T-helper 9 cell (primary cell): ENCODE measurements at places on chromosomes 5 and 9.

- no peak for DNase-seq
Measured at GRCh38 chr5:143442385-143442784, 38.9 kb upstream of the NR3C1 start.

DNA sequence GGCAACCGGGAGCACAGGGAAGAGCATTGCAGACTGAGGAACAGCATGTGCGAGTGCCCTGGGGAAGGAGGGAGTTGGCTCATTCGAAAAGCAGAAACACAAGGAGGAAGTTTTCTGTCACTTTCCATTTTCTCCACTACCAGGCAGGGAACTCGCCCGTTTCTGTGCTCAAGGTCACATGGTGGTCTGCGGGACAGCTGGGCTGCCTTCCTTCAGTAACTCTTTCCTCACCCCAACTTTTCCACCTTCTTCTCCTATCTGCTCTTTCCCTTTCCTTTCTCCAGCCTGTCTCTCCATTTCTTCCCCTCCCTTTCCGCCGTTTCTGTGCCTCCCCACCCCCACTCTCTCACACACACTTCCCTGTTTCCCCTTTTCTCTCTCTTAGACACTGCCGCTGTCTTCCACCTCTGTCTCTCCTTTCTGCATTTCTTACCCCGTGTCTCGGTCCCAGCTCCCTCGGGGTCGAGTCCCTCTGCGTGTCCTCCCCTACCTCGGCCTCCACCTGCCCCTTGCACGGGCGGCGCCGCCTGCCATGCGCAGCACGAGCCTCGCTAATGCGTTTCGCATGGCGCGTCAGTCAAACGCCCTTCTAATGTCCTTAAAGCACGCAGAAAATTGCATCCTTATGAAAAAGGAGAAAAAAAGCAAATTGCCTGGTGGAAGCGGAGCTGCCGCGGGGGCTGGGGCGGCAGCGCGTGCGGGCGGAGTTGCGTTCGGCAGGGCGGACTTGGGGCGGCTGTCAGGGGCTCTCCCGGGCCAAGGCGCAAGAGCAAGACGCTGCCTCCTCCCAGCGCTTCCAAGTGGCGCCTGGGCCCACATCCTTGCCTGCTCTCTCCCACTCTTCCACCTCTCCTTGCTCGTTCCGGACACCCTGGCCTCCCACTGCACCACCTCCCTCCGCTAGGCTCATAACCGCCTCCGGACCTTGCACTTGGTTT is 9.5 kb downstream of the BARX1 start:
- no peak for DNase-seq

- DNase-seq, result no peak
Measured at GRCh38 chr5:132112111-132112510, 38.5 kb downstream of the CSF2 start.

GRCh38 chr9:114467226-114467750 is 38.0 kb downstream of the WHRN start:
- no peak for DNase-seq

DNA sequence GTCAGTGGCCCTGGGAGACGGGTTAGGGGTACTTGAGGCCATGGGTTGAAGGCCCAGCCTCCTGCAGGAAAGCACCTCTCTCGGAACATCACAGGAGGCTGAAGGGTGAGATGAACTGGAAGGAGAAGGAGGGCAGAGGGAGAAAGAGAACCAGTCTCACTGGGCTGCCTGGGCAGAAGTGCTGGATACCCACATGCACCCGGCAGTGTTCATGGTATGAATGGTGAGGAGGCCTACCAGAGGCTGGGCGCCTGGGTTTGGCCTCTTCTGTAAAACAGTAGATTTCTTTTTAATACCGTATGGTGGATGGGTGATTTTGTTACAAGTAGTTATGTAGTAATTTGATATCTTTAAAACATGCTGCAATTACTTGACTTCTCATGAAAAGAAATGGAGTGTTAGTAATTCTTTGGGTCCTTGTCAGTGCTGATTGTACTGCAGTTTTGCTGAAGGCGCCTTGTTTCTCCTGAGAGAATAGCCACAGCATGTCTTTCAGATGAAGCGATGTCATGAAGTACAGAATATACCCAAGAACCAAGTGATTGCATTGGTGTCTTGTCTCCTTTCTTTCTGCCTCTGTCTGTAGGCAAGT is 258.6 kb downstream of the FANCC start:
- DNase-seq, result no peak

DNA sequence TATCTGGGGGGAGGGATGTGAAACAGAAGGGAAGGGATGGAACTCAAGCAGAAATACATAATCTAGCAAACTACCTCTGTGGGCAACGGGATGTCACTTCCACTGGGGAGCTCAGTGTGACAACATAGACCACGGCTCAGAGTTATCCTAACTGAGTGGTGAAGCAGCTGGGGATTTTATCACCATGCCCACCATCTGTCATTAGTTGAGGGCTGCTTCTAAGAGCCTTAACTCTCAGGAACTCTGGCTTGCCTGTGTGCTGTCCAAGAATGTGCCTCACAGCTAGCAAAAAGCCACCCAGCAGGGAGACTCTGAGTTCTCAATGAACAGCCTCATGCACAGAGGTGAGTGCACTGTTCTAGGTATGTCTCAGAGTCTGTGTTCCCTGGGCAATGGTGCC is 90.6 kb upstream of the CXCL14 start:
- DNase-seq, result no peak

- DNase-seq, result no peak
Measured at GRCh38 chr5:88889189-88890069, 6.4 kb upstream of the MEF2C start.

- DNase-seq, result no peak
Measured at GRCh38 chr9:114081441-114082016, 3.4 kb upstream of the AMBP start.

GRCh38 chr9:121753802-121754654 is 102.6 kb downstream of the DAB2IP start:
- DNase-seq, result no peak

DNA sequence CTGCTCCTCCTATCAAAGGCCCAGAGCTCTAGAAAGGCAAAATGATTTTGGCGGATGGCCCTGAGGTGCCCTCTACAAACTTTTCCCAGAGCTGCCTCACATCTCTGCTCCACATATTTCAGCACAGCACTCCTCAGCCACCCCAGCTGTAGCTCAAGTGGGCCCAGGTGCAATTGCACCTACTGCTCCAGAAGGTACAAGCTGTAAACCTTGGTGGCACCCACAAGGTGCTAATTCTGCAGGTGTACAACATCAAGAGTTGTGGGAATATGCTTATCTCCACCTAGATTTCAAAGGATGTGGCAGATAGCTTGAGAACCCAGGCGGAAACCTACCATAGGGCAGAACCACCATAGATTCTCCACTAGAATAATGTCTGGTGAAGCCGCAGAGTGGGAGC is 432.2 kb downstream of the TMEM232 start:
- no peak for DNase-seq

- no peak for DNase-seq
Measured at GRCh38 chr9:557601-558201, 283.8 kb upstream of the DMRT1 start.

- DNase-seq, result no peak
Measured at GRCh38 chr5:153937661-153938060, 101.0 kb downstream of the FAM114A2 start.

DNA sequence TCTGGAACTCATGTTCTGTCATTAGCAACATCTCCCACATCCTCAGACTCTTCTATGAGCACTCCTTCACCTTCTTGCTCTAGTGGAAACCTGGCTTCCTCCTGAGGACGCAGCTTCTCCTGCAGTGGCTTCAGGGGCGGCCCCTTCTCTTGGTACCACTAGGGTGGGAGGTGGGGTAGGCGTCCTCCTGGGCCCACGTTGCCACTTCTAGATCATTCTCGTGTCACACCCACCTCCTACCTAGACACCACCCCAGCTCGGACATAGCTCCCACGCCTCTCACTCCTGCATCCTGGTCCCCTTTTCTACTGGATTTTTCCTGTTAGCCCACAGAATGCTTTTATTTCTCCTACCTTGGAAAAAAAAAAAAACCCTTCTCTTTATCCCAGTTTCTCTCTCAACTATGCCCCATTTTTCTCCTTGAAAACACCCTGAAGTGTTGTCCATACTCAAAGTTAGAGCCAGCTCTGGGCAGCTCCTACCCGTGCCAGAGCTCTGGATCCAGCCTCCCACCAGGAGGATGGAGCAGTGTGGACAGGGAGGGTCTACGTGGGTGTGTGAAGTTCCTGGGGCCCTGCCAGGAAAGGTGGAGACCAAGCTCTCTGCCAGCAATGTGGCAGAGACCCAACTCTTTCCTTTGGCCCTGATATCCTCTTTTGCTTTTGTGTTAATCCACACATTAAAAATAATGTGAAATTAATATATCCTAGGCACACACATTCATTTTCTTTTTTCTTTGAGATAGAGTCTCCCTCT is 179.2 kb downstream of the HSPA4 start:
- no peak for DNase-seq

DNA sequence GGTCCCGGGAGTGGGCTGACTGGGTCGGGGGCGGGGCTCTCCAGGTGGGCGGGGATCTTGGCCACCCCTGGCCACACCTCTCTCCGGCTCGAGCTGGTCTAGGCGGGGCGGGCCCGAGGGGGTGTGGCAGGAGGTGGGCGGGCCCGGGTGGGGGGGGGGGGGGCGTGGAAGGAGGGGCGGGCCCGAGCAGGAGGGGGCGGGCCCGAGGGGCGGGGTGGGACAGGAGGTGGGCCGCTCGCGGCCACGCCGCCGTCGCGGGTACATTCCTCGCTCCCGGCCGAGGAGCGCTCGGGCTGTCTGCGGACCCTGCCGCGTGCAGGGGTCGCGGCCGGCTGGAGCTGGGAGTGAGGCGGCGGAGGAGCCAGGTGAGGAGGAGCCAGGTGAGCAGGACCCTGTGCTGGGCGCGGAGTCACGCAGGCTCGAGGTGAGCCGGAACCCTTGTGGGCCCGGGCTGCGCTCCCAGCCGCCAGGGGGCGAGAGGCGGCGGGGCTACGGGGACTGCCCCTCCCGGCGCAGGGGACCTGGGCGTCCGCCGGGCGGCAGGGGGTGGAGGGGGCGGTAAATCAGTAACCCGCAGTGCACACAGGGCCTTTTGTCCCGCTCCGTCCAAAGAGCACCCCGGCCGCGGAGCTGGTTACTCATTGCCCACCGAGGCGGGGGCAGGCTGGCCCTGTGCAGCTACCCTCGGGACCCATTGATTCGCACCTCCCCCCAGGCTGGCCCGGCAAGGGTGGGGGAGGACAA is at the start of gene FGFR4:
TSS of gene FGFR4 (plus strand) at position 262 of the 744 bp plus-strand sequence. CDS start 2,688 bp downstream, outside the sequence.
- DNase-seq, result peak; percentile 64

DNA sequence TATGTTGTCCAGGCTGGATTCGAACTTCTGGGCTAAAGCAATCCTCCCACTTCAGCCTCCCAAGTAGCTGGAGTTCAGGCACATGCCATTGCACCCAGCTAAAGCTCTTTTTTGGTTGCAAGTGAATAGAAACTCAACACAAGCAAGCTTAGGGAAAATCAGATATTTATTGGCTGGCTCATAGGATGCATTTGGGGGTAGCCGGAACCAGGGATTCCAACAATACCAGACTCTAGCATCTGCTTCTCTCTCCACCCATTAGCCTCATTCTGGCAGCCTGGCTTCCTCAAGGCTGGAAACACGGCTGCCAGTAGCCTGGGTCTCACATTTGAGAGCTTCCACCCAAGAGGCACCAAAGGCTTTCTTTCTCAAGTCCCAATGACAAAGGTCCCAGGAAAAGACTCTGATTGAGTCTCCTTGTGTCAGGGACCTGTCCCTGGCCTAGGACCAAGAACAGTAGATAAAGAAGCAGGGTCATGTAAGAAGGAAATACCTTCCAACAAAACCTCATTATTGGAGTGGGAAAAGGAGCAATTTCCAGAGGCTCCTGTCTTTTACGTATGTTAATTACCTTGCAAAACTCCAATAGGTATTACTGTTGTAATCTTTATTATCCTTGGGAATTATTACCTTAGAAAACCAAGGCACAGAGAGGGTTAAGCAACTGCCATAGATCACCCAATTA is 23.0 kb upstream of the B4GALT1 start:
- DNase-seq, result no peak

DNA sequence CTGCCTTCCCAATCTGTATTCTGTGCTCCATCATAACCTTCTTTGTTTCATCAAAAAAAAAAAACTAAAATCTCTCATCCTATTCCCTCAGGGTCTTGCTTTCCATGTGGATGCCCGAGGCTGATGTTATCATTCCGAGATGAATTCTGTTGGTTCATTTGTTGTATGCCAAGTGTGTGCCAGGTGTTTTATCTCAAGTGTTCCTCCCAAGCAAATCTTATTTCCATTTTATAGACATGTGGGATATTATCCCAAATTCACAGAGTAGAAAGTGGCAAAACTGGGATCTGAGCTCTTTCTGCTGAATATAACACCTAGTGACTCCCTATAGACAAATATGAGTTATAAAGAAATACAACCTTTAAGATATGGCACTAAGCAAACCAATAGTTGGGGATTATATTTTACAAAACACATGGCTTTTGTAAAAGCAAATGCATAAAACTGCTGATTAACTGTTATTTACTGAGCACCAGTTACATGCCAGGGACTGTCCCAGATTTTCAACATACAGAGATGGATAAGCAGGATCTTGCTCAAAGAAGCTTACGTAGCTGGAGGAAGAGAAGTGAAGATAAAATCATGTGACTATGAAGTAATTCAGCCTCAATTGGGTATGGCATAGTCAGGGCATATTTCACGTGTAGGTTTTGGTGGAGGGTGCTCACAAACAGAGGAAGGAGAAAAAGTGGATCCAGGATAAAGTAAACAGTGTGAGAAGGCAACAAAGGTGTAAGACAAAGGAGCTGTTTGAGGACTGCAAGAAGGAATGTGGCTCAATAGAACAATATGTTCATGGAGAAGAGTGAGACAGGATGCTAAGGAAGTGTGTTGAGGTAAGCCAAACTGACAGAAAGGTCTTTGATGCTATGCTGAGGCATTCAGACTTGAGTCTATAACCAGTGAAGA is 143.3 kb upstream of the ADAMTSL1 start:
- DNase-seq, result no peak

DNA sequence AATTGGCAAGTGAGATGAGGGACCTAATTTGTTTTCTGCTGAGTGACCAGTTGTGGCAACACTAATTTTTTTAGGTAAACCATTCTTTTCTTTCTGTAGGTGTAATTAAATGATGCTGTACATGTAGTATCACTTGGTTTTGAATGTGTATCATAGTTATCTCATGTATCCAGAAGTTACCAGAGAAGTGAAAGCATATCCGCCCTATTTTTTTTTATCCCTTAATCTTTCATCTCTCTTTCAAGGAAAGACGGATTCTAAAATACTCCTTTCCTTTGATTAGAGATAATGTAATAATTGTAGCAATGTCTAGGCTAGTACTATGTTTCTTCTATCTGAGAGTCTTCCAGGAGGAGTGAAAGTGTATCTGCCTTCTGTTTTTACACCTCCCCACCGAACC is 7.1 kb downstream of the KDM3B start:
- DNase-seq, result no peak

GRCh38 chr5:99025298-99026045 is 96.7 kb upstream of the CHD1 start:
- no peak for DNase-seq

DNA sequence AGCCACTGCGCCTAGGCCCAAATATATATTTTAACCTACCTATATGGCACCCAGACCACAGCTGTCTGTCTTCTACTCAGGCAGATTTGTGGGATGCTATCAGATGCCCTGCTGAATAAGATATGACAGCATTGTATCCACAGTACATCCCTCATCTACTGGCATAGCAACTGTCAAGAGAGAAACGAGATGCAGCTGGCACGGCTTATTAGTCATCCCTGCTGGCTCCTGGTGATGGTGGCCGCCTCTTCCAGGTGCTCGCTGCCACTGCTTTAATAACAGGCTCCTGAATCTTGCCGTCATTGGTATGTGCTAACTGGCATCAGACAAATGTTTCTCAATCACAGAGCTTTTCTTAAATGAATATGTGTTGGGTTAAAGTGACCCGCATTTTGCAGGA is 34.0 kb downstream of the B4GALT1 start:
- DNase-seq, result no peak
